SW480 (cell line): ENCODE measurements at places on chromosomes 1 and 21.

- DNase-seq, result no peak
These were observed 29.5 kb upstream of the DPT start for GRCh38 chr1:168758503-168758902.

GRCh38 chr1:235423214-235423652 is 56.0 kb downstream of the TBCE start:
- no peak for DNase-seq

DNA sequence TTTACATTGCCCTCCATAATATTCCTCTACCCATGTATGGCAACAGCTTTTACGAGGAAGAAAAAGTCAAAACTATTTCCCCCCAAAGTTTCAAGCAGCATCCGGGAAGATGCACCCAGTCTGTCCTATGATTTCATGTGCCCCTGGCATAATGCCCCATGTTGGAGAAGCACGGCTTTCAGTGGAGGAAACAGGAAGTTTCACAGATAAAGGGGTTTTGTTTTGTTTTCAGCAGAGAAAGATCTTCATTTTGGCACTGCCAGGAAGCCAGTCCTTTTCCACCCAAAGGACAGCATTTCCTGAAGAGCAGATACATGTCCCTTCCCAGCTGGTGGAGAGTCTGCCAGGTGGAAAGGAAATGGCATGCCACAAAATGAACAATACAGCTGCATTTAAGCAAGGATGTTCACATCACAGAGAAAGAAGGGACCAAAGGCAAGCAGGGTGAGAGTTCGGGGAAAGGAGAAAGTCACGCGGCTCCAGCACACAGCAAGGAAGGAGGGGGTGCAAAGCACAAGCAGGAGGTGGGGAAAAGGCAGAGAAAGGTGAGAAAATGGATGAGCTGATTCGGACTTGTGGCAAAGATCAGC is 95.3 kb upstream of the HIVEP3 start:
- no peak for DNase-seq

DNA sequence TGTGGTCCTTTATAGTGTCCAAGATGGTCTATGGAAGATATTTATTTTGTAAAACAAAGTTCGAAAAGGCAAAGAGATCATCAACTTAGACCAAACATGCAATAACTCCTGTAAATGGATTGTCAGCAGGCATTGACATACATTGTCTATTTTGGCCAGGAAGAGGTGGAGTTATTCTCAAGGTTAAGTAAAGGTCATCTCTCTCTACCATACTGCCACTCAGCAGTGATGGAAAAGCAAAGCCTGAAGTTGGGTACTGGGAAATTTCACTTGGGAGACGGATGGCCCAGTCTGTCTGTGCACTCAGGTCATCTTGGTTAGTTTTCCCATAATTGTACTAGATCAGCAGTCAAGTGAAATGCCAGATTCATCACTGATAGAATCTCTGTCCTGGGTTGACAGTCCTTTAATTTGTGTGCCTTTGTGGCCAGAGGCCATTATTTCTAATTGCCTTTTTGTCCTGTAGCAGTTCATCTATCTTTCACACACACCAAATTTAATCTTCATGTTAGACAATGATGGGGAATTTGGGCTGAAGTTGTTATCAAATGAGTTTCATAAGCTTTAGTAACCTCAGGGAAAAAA is 17.5 kb downstream of the PIGP start:
- no peak for DNase-seq

GRCh38 chr1:1874901-1875300 is 16.0 kb downstream of the GNB1 start:
- no peak for DNase-seq

DNA sequence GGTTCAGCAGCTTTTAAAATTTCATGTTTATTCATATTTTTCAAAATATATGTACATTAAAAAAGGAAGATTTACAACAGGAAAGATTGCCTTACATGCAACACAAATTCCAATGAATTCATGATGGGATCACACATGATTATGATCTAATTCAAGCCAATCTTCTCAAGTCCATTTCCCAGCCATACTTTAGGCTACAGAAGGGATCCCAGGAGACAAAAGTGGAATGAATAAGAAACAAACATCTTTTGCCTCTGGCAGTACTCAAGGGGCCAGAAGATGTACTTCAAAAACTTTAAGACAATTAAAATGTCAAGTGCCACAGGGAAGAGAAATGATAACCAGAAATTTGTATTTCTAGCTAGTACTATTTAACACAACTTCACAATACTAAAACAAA is 10.2 kb upstream of the SH2D5 start:
- DNase-seq, result no peak

DNA sequence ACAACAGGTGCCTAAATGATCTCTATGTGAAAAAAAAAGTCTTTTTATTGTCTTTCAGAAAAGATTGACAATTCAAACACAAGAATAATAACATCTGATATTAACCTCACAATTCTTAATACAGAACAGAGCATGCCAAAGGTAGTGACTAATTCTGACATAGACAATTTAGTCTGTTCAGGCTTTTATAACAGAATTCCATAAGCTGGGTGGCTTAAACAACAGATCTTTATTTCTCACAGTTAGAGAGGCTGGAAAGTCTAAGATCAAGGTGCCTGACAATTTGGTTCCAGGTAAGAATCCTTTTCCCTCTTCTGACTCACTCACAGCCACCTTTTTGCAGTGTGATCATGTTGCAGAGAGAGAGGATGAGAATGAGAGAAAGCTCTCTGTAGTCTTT is 27.0 kb downstream of the DPYD start:
- no peak for DNase-seq

- no peak for DNase-seq
These were observed 10.0 kb downstream of the ARMH1 start for GRCh38 chr1:44684525-44684924.

DNA sequence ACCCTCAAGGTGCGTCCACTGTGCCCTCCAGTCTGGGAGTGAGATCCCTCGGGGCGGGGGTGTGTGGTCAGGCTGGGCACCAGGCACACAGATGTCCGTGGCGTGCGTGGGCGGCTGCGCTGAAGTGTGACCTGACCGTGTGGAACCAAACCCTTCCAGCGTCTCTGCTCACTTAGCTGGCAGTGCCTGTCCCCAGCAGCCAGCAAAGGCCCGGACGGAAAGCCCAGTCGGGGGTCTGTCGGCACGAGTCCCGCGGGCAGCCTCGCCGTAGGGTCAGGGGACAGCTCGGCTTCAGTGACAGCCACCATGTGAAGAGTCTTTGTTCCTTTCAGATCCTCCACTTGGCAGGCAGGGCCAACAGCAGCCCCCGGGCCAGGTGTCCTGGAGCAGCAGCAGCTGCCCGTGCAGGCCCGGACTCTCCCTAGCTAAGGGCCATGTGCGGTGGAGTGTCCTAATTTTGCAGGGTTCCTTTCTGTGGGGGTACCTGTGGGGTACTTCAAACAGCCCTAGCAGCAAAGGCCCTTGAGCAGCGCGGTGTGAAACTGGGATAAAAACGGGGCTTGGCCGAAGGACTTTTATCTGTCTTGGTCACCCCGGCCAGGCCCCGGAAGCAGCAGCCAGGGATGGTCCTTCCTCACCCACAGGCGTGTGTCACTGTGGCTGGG is 11.6 kb downstream of the TTLL10 start:
- no peak for DNase-seq

DNA sequence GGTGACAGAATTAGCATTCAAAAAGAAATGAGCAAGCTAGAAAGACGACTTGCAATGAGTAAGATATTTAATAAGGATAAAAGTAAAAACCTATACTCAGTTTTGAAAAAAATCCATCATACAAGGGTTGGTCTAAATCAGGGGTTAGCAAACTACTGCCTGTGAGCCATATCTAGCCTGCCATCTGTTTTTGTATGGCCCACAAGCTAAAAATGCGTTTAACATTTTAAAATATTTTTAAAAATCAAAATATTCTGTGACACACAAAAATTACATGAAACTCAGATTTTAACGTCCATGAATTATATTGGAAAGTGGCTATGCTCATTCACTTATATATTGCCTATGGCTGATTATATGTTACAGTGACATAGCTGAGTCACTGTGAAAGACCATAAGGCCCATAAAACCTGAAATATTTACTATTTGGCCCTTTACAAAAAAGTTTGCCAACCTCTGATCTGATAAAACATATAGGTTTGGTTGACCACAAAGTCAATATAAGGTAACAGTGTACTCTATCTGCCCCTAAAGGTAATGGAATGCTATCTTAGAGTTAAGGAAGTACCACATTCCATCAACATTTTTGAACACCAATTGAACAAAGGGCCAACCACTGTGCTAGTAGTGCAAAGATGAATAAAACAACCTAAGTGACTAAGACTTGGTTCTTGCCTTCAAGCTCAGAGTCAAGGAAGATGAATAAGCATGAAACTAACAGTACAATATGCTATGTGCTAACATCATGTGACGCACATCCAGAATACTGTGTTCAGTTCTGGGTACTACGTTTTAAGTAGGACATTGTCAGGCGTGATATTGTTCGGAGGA is 3.2 kb downstream of the IFT25 start:
- peak; percentile 28 for DNase-seq

GRCh38 chr1:109188781-109189180 is 24.9 kb upstream of the SARS1 start:
- no peak for DNase-seq

GRCh38 chr1:95534985-95535384 is 301.0 kb downstream of the RWDD3 start:
- DNase-seq, result no peak

- DNase-seq, result peak; percentile 39
These were observed 56.1 kb upstream of the TLR5 start for GRCh38 chr1:223199094-223199647.

DNA sequence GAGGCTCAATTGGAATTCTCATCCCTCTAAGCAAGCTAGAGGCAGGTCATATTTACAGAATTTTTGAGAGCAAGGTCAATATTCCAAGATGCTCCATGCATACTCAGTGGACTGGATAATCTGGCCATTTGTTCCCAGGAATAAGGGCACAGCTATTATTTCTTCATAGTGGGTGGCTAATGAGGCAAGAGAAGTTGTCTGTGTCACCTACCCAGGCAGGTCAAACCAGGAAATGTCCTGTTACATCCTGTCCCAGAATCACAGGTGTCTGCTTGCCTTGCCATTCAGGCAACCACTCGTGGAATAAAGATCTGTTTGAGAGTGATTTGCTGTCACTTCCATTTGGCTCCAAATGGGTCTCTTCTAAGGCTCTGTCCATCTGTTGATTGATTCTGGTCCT is 85.2 kb upstream of the ZP4 start:
- no peak for DNase-seq

DNA sequence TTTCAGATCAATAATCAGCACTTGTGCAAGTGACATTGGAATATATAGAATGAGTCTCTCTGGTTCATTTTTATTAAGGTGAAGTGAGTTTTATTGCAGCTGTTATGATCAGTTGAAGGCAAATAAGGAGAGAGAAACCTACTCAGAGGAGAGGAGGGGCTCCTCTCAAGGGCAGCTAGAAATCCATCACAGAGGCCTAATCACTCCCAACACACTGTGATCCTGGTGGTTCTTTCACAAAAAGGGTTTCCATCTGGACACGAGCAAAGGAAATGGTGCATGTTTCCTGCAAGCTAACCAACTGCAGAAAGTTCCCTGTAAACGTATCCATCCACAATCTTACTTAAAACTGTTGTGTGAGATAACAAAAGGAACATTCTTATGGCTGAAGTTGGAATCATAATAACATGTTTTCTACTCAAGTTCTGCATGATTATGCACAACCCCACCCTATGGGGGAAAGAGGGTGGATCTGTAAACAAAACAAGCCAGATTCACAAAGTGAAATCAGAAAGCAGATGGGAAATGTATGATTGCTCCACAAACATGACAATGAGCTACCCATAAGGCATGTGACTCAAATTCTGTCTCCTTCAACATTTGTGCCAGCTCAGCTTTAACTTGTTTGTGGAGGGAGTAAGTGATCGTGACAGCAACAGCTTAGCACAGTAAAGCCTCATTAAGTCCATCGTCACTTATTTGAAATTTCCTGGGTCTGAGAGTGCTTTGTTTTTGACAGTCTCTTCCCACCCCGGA is 141.2 kb upstream of the ST6GALNAC5 start:
- no peak for DNase-seq

- no peak for DNase-seq
These were observed 355.6 kb downstream of the SIPA1L2 start for GRCh38 chr1:232274236-232274855.

GRCh38 chr1:46183079-46183847 is 7.0 kb upstream of the P3R3URF start:
- DNase-seq, result peak; percentile 97

GRCh38 chr1:201944639-201945038 is 1.7 kb downstream of the LMOD1 start:
- no peak for DNase-seq

DNA sequence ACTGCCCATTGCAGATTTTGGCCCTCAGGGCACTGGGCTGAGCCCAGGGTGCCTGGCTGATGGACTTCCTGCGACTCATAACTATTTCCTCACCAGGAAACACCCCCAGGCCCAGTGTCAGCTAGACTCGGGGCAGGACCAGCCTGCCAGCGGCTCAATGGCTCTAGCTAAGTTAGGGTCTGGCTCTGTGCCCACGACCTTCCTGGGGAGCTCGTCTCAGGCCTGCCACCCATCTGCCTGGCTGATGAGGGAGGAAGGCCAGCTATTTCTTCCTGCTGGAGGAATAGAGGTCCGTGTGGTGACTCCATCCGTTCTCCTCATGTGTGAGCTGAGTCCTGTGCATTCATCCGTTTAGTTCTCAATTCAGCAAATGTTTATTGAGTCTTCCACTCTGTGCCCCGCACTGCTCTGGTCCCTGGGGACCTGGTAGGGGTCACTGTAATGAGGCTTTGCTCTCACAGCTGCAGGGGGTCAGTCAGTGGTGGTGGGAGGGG is 44.5 kb downstream of the KIRREL1 start:
- no peak for DNase-seq

- DNase-seq, result peak; percentile 39
These were observed 21.1 kb downstream of the ERRFI1 start for GRCh38 chr1:8004803-8005573.

DNA sequence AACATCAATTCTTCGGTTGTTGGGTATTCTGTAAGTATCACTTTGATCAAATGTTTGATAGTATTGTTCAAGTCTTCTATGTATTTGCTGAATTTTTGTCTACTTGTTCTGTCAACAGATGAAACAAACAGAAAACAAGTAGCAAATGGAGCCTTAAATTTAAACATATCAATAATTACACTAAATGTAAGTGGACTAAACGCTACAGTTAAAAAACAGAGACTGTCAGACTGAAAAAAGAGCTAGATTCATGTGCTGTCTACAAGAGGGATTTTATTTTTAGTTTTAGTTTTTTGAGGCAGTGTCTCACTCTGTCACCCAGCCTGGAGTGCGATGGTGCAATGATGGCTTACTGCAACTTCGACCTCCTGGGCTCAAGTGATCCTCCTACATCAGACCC is 10.7 kb upstream of the RAD54L start:
- DNase-seq, result no peak

- no peak for DNase-seq
These were observed 8.1 kb upstream of the MMP23B start for GRCh38 chr1:1623631-1624442.

- peak; percentile 8 for DNase-seq
These were observed 23.4 kb upstream of the TSPAN2 start for GRCh38 chr1:115112496-115113375.

GRCh38 chr1:184951788-184952187 is 22.5 kb downstream of the NIBAN1 start:
- DNase-seq, result no peak
